ENCODE measurements at places on chromosomes 4 and X.

- DNase-seq: no peak
These were observed 83.3 kb downstream of the RASL11B start for GRCh38 chr4:52945326-52945898.

- DNase-seq: no peak
These were observed 434.6 kb downstream of the PCDH11X start for GRCh38 chrX:92213786-92214185.

DNA sequence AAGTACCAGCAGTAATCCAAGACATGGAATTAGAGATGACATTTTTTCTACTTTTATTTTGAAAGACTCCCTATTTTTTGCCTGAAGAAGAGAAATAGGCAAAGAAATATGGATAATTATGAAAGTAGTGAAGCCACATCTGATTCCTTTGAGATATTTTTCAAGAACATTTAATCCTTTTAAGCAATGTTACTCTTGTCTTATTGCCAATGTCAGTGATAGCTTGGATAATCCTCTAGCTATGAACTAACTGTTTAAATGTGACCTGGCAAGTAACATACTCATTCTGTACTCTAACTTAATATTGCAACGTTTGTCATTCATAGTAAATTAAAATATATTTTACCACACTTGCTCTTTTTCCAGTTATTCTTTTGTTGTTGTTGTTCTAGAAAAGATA, 181.3 kb downstream of the VEGFC start:
- DNase-seq: no peak

- DNase-seq: no peak
These were observed 17.0 kb downstream of the ENOX2 start for GRCh38 chrX:130885996-130886395.

- no peak for DNase-seq
These were observed at the start of gene NXF3 for GRCh38 chrX:103092942-103093341. TSS of gene NXF3 (minus strand) at chrX:103093143. CDS start at chrX:103093023, 120 bp downstream.

- no peak for DNase-seq
These were observed 69.8 kb downstream of the TMA16 start for GRCh38 chr4:163564221-163564720.

GRCh38 chr4:89249716-89250361, 57.8 kb downstream of the GPRIN3 start:
- no peak for DNase-seq

DNA sequence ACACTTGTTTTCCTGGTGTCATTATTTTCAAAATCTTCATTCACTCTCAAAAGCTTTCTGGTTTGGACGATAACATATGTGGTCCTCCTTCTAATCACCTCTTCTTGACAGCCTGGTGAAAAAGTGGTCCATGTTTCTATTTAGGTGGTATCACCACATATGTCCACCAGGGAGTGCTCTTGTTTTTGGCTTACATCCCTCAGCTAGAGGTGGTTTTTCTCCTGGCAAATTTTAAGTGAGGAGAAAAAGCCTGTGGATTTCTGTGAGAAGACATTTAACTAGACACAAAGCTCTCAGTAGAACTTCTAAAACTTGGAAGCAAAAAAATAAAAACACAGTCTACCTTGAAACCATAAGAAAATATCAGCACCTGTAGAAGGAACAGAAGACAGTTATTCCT, 58.0 kb upstream of the FRMPD4 start:
- DNase-seq: no peak

DNA sequence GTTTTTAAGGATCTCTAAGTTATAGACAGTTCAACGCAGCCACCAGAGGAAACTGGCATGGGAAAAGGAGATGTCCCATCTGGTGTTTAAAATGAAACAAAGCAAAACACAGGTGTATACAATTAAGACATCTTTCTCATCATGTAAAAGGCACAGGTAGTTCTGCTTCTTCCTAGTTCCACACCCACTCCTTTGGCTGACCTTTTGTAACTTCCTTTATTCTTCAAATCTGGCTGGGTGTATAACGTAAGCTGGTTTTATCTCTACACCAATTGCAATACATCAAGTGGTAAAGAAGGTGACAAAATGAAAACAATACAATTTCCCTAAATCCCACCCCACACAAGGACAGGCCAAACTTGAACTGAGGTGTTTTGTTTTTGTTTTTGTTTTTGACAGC, 27.3 kb upstream of the FBXW7 start:
- no peak for DNase-seq

GRCh38 chr4:179151770-179152169, 1709.5 kb upstream of the AGA start:
- no peak for DNase-seq

DNA sequence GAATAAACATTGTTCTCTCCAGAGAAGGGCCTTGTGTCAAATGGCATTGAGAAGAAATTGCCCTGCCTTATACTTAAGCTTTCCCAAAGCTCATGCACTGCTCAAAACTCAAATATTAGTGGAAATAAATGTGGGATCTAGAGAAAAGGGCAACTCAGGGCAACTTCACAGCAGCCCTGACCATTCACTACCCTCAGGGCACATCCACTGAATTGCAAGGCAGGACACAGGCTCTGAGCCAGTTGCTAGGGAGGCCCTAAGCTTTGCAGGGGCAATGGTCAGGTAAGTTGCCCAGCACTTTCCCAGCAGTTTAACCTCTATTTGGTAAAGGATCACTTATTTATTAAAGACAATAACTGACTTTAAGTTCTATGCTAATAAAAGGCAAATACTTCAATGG, 255.3 kb upstream of the TEX13A start:
- no peak for DNase-seq

GRCh38 chrX:2910109-2910508, 19.0 kb downstream of the ARSD start:
- DNase-seq: no peak

- no peak for DNase-seq
These were observed 106.3 kb upstream of the TEX13D start for GRCh38 chrX:124226129-124226528.

DNA sequence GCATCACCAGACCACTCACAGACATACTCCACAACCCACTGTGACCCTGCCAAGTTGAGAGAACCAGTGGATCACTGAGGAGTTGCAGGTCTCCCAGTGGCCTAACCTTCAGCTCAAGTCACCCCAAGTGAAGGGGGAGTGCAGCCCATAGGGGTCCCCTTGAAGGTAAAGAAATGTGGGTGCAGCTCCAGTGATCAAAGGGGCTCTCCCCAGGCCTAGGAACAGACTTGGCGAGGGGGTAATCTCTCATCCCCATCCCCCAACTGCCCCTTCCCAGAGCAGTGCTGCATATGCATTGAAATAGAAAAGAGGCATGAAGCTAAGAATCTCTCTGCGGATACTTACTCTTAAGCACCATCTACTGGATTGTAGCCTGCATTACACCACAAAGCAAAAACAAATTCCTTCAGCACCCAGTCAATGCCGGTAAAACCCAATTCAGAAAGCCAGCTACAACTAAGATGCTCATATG, 27.0 kb downstream of the MAGEE1 start:
- peak; percentile 14 for DNase-seq

DNA sequence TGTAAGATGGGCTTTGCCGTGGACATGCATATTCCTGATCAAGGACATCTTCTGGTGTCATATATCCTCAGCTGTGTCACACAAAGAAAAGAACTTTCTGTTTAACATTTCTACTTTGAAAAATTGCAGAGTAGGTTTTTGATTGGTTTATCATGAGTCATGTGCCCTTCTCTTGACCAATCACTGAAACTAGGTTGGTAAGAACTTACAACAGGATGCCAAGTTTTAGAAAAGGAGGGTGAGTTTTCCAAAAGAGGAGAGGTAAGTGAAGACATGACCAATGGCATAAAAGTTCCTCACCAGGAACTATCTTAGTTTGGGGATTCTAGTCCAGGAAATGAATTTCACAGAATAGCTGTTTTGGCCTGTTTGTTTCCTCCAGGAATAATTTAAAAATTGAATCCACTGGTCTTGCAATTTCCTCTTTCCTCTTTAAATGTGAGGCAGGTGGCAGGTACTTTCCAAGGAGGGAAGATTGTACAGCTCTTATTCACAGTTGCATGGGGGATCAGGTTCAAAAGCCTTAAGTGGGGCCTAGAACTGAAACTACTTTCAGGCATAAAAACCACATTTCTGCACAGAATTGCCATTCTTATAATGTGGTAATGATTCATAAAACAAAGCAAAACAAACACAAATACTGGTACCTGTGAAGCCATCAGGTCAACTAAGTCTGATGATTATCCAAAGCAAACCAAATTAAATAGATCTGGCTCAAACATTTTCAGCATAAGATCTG, 1114.5 kb upstream of the LCORL start:
- no peak for DNase-seq

DNA sequence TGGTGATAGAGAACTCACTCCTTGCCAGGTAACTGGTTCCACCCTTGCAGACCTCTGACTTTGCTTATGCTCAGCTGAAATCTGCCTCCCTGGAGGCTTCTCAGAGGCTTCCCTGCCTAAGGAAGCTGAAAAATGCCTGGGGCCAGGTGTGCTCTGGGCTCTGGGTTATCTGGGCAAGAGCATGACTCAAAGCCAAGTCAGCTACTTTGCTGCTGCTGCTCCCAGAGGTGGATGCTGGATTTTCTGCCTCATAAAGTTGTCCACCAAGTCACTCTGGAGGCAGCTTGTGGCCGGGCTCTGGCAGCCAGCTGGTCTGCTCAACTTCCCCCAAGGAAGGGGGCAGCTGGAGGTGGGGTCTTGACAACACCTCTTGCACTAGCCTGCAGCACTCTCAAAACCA, 132.7 kb downstream of the PJA1 start:
- DNase-seq: no peak

- DNase-seq: no peak
These were observed 609 bp downstream of the REPS2 start for GRCh38 chrX:16946971-16947562.

DNA sequence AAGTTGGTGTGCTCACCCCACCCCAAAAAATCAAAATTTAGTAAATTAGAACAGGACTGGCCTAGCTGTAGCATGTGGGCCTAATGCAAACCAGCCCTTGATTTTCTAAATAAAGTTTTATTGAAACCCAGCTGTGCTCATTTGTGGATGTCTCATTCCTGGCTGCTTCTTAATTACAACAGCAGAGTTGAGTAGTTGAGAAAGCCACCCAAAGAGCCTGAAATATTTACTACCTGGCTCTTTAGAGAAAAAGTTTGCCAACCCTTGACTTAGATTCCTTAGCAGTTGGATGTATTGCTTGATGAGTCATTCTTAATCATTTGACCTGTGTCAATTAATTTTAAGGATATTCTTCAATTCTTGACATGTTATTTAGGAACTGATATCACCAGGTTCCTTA, 168.3 kb upstream of the PUDP start:
- DNase-seq: no peak

- no peak for DNase-seq
These were observed 106.4 kb upstream of the SCOC start for GRCh38 chr4:140266958-140267568.

GRCh38 chr4:113707048-113707447, 54.5 kb downstream of the CAMK2D start:
- no peak for DNase-seq

DNA sequence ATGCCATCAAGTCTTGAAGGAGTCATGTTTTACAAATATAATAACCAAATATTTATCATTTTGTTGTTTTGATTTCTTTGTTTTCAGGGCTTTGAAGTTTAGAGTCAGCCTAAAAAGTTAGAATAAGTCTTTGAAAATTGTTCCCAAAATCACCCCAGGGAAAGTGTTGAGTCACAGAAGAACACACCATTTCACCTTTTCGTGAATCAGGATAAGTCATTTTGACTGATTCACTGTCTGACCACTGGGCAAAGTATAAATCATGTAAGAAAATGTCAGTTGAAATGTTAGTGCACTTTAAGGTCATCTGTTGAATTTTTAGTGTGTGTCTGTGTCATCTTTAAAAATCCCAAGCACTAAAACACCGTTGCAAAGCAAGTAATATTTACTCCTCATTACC, 1320.1 kb downstream of the RPA4 start:
- DNase-seq: no peak

- no peak for DNase-seq
These were observed 75.0 kb upstream of the DHX15 start for GRCh38 chr4:24659241-24659961.

GRCh38 chrX:1914606-1915365, 299.9 kb downstream of the ASMT start:
- no peak for DNase-seq

- DNase-seq: no peak
These were observed 237.4 kb downstream of the CAMK2D start for GRCh38 chr4:113524096-113524495.
